ENCODE measurements at places on chromosomes 3 and 15. TPM values are rescaled to one million over a fixed set of nuclear protein-coding genes. Genes with fewer than 3 reads are reported as not detected.

Gene MFAP1
- polyA plus RNA-seq: 21.6 TPM

Gene SEMA3F
- 23.3 TPM for polyA plus RNA-seq

Gene CALML4
- polyA plus RNA-seq: 1.3 TPM

GRCh38 chr15:90241343-90242192 lies 7.6 kb downstream of the GDPGP1 start:
- no peak for DNase-seq

- DNase-seq: no peak
Observed at GRCh38 chr3:177080122-177080521, 117.2 kb downstream of the TBL1XR1 start.

- no peak for DNase-seq
Observed at GRCh38 chr3:51382947-51383578, 2.0 kb upstream of the MANF start.

DNA sequence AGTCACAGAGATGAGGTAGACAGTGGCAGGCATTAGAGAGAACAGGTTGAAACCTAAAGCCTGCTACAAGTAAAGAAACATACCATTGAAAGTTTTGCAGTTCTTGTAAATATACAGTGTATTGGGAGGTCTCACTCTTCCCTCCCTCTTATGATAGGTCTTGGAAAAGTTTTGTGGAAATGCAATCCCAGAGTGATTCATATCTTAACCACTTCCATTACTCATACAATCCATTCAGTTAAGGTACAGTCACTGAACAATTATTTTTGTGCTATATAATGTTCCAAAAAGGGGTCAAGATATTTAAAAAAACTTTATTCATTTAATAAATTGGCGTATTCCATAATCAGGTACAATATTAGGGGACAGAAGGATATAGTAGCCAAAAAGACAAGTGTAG lies 737.7 kb upstream of the ALCAM start:
- DNase-seq: peak; percentile 88

DNA sequence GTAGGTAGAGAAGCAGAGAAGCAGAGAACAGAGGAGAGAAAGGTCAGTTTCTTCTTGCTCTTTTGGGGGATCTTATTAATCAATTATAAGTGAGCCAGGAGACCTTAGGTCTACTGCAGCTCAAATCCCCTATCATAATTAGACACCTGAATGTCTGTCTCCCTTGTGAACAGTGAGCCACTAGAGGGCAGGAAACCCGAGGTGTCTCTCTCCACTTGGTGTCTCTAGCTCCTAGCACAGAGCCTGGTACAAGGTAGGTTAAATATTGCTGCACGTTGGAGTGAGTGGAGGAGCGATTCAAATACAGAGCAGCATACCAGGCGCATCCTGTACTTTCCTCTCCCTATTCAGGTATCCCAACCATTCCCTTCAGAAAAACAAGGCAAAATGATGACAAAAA lies 2.0 kb upstream of the ST8SIA2 start:
- DNase-seq: peak; percentile 1

DNA sequence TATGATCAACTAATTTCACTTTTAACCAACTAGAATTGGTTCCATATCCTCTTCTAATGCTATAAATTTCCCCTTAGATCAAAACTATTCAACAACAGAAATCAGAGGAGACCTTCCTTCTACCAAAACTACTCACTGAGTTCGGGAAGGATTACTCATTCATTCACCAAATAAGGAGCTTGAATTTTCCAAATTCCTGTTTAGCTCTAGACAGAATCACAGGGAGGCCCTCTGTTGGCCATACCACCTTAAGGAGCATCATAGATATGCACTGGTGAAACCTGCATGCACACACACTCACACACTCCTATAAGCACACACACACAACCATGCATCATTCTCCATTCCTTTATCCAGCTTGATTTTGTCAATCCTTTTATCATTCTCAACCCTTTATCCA lies 49.0 kb downstream of the SUCLG2 start:
- DNase-seq: peak; percentile 83

DNA sequence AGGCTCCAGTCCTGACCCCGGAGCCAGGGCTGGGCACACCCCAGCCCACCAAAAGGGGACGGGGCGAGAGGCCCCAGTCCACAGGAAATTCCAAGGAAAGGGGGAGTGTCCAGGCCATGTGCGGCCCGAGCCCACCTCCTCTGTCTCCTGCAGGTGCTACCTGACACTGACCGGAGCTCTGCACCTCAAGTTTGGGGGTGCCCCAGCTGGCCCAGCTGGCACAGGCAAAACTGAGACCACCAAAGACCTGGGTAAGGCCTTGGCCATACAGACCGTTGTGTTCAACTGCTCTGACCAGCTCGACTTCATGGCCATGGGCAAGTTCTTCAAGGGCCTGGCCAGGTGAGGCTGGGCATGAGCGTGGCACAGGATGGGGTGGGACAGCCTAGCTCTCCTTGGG lies 44.9 kb downstream of the DNAH1 start:
- DNase-seq: no peak

- no peak for DNase-seq
Observed at GRCh38 chr15:41241221-41241964, 10.3 kb downstream of the CHP1 start.

GRCh38 chr3:190414297-190414696 lies 26.3 kb downstream of the CLDN16 start:
- DNase-seq: no peak

GRCh38 chr3:7847021-7847420 lies 654.6 kb upstream of the LMCD1 start:
- DNase-seq: no peak

GRCh38 chr3:145177828-145178227 lies 983.2 kb downstream of the PLOD2 start:
- no peak for DNase-seq

Measured in IMR-90 (cell line).